ENCODE measurements at places on chromosomes 2 and 18.

GRCh38 chr2:179311101-179311500 lies 46.5 kb upstream of the SESTD1 start:
- no peak for DNase-seq

GRCh38 chr2:144083211-144083610 lies 436.7 kb downstream of the ZEB2 start:
- DNase-seq = no peak

GRCh38 chr18:51739044-51739666 lies 541.7 kb upstream of the MEX3C start:
- no peak for DNase-seq

DNA sequence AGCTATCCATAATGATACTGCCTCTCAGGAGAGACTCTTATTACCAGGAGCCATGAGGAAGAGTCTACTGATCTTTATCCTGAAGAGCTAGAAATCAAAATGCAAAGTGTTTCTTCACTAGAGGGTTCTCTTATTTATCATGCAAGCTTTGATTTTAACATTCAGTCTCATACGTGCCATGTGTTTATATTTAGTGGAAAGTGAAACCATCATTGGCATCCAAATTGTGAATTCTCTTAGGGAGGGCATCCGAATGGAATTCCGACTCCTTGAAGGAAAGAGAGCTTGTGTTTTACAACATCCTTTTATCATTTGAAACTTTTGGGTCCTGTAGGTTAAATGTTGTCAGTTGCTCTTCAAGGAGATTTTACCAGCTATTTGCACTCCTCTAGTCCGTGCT lies 170.4 kb upstream of the SESTD1 start:
- DNase-seq = no peak

GRCh38 chr2:74436848-74437695 lies 4.7 kb downstream of the RTKN start:
- no peak for DNase-seq

GRCh38 chr18:33372442-33372841 lies 68.1 kb downstream of the CCDC178 start:
- no peak for DNase-seq

DNA sequence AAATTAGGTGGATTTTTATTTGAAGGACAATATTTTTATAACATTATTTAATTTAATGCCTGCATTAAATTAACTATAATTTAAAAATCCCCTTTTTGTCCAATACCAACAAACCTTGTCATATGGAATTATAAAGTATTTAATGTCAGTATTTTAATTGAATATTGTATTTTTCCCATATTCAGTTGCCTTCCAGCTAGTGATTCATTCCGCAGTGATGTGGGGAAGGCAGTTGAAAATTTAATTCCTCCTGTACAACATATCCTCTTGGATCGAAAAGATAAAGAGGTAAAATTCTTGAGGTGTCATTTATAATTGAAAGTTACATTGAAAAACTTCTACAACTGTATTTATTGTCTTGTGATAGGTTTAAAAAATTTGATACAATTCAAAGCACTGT lies 40.4 kb downstream of the WDR7 start:
- DNase-seq = no peak

Measured in neural crest cell (in vitro differentiated cells).